Activated T-helper 1 cell treated with Interleukin-2 at 50 U/mL for 16 hours (primary cell): ENCODE measurements at places on chromosomes 13 and 19.

DNA sequence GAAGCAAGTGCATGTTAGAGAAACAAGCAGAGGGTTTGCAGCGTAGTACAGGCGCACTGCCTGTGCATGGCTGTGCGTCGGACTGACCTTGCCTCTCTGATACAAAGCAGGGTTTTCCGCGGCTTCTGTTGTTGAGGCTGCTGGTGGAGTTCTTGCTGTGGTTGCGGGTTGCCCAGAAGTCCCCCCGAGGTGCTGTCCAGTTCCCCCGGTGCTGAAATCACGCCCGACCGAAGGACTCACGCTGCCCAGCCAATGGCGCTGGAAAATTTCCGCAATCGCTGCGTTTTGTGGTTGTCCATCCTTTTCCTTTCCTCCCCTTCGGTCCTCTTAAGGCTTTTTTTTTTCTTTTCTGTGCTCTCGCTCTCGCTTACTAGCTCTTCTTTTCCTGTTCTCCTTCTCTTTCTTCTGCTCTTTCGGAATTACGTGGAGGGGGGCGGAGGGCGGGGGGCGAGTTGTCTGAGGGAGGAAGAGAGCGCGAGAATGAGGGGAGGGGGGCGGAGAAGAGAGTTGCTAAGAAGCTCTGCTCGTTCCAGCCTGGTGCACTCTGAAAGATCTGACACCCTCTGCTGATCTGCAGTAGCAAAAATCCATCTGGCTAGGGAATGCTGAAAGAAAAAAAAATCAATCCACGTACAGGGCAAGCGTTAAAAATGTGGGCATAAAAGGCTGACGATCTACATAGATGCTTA lies at the start of gene SLITRK1:
SLITRK1 (minus strand) TSS at position 558 of the 689 bp plus-strand sequence. CDS start 967 bp downstream, outside the sequence.
- DNase-seq = no peak

DNA sequence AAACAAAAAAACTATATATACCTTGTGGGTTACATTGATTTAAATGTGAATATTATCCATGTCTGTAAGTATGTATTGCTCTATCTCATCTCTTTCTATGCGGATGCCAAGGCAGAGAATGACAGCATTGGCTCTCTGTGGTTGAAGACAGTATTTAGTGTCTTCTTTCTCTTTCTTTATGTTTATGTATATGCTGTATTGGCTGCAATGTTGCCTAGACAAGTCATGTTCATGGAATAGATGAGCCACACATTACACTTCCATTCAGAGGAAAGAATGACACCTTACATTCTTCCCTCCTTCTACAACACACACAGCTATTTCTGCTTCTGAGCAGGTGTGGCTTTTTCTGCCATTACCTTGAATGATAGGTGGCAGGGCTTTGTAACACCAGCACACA lies 639.4 kb upstream of the MIR17HG start:
- DNase-seq = no peak

DNA sequence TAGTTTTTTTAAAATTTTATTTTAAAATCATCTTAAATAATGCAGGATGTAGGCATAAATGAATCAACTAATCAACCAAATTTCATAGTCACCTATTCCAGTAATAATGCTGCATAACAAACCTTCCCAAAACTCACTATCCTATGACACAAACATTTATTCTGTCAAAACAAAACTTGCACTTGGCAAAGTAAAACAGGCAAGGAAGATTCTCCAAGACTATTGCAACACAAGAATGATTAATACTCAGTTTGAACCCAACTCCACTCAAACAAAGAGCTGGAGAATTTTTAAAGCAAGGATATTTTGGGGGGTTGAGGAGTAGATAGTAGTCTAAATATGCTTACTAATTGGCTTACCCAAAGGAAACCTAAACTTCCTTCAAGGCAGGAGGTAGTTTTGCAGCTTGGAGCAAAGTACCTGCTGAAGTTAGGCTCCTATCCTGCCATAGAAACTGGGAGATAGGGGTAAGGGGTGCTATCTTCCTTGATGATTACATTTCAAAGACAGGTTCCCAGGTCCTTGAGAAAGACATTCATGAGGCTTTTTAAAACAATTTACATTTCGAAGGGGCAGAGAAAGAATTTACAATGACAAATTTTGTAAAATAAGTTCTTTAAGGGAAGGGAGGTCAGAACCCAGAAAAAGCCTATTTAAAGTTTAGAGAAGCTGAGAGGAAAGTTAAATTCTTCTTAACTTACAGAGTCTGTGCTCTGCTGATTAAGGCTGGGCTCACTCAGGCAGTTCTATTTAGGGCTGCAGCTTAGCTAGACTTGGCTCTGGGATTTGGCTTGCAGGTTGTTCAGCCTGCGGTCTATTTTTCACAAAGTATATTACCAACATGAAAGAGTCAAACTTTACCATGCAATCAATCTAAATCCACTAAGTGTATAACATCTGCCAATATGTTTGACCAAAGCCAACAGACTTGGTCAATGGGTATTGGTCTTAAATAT lies 549.0 kb downstream of the KCTD12 start:
- no peak for DNase-seq

DNA sequence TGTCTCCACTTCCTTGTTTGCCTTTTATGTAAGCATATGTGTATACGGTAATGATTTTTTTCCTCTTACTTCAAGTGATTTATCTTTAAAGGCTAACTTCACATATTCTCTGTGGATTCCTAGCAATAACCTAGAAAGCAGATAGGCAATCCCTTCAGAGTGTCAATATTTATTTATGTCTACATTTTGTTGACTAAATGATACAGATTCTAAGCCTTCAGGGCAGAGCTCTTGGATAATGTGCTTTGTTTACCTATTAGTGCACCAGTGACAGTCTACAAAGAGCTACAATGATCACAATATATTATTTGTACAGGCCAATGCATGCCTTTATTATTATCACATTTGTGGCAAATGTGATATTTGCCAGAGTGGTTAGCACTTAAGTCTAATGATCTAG lies 406.2 kb downstream of the EFNB2 start:
- DNase-seq = no peak

DNA sequence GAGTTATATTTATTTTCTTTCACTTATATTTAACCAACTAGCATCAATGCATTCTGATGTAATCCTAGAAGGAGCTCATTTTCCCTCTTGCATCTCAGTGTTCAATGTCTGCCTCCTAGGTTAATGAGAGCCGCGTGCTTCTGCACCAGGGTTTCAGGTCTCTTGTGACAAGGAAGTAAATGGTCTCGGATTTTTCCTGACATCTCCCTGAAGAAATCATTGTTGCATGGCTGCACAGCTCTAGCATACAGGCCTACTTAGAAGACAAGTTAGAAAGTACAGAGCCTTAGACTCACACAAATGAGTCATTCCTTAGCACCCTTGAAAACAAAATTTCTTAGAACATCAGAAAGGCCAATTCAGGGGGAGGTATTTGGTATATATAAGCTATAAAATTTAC lies 57.2 kb upstream of the KLF12 start:
- no peak for DNase-seq

DNA sequence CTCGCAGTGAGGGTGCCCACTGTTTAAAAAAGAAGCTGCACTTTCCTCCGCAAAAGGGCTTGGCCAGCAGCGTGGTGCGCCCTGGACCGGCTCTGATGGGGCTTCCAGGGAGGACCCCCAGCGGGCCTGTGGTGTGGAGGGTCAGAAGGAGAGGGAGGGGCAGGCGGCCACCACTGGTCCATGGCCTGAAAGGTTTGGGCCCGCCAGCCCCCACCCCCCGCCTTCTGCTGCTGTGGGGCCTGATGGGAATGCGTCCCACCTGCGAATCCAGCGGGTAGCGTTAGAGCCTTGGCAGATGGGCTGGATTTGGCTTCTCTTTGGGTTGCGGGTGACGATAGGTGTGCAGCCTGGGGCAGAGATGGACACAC lies 34.7 kb downstream of the TMEM255B start:
- no peak for DNase-seq
